MG63 (cell line): ENCODE measurements at places on chromosomes 4 and X.

- DNase-seq, result no peak
Observed at GRCh38 chrX:132364313-132364712, 124.5 kb downstream of the MBNL3 start.

- DNase-seq, result peak; percentile 1
Observed at GRCh38 chr4:27692158-27692557, 831.5 kb downstream of the STIM2 start.

- DNase-seq, result no peak
Observed at GRCh38 chr4:5845035-5845905, 47.6 kb downstream of the CRMP1 start.

- no peak for DNase-seq
Observed at GRCh38 chr4:158484173-158484885, 37.4 kb upstream of the RXFP1 start.

DNA sequence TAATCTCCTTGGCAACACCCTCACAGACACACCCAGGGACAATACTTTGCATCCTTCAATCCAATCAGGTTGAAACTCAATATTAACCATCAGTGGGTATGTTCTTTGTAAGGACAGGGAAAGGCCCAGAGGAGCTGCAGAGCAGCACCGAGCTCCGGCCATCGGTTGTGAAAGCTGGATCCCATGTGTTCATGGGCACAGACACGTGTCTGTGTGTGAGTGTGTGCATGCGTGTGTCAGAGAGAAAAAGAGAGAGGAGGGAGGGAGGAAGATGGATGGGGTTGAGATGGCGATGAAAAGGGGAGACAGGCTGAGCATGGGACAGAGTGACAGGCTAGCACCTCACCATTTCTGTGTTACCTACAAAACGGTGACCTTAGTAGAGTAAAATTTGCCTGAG lies 6.8 kb upstream of the BEND2 start:
- DNase-seq, result no peak

DNA sequence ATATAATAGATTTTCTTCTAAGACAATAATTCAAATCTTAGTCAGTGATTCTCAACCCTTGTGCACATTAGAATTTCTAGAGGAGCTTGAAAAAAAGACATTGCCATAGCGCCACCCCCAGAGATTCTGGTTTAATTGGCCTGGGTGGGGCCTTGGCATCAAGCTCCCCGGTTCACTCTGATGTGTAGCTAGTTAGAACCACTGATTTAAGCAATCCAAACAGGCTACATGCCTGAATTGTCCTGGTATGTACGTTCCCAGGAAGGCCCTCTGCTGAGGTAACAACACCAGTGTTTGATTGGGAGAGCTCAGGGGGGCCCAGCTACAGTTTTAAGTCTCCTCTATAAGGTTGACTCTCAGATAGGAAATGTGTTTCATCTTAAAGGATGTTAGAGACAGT lies 1.3 kb upstream of the ATP10D start:
- peak; percentile 4 for DNase-seq
